ENCODE measurements at places on chromosomes 2 and 18. TPM values are rescaled to one million over a fixed set of nuclear protein-coding genes. Genes with fewer than 3 reads are reported as not detected.

DNA sequence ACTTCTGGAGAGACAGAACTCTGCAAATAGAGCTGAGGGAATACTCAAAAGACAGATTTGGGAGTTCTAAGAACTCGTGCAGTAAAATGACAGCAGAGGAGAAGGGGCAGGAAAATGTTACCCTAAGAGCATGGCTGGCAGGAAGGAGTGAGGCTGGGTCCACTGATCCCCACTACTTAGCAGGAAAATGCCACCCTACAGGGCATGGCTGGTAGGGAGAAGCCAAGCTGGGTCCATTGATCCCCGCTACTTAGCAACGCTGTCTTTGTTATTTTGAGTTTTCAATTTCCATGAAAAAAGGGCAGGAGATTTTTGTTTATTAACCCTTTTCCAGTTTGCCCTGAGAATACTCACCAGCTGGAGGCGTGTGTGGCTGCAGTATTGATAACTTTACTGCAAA, 100.3 kb upstream of the TMEM200C start:
- DNase-seq, result no peak

GRCh38 chr2:96239091-96239490, 26.7 kb downstream of the TMEM127 start:
- no peak for DNase-seq

The CDH2 gene
- 39.2 TPM for total RNA-seq

The GPR45 gene
- not detected for total RNA-seq

DNA sequence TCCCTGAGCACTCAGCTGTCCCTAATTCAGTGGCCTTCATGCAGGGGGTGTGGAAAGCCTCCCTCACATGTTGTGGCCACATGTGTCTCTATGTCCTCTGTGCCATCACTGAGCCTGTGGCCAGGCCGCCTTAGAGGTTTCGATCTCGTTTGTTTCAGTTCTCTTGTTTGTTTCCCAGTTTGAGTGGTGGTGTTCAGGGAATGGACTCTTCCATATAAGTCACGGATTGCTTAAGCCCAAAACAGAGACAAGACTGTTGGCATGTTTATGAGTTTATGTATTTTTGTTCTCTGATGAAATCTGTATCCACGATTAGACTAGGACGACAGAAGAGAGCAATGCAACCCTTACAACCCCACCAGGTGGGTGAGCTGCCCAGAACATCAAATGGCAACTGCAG, 134.5 kb downstream of the CCBE1 start:
- no peak for DNase-seq

The NCKAP1 gene
- 80.3 TPM for total RNA-seq

DNA sequence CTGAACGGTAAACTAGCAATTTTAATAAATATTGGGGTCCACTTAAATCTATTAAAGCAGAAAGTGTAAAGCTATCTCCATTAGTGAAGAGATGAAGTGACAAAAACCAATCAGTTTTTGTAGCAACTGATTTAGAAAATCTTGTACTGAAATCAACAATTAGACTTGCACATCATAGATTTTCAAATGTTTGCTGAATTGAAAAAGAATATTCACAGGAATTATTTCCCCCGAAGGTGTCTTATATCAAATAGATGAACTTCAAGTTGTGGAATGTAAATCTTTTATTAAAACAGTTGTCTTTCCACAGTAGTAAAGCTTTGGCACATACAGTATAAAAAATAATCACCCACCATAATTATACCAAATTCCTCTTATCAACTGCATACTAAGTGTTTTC, 48.7 kb downstream of the ATIC start:
- DNase-seq, result no peak
